ENCODE measurements at places on chromosomes 12 and 14.

DNA sequence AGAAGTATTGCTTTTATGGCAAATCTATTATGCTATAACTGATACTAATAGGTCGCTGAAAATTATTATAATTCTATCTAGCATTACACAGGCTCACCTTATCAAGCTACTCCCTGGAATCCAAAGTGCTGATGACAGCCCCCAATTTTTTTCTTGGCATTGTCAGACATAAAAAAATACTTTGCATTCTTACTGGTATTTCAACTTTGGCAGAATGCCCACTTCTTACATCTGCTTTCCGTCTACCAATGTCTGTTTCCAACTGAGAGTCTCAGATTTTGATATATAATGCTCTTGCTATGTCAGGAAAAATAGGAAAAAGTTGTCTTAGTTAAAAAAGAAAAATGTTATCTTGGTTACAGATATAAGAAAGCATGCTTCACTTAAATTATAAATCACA is 615.4 kb downstream of the C12orf50 start:
- no peak for DNase-seq

DNA sequence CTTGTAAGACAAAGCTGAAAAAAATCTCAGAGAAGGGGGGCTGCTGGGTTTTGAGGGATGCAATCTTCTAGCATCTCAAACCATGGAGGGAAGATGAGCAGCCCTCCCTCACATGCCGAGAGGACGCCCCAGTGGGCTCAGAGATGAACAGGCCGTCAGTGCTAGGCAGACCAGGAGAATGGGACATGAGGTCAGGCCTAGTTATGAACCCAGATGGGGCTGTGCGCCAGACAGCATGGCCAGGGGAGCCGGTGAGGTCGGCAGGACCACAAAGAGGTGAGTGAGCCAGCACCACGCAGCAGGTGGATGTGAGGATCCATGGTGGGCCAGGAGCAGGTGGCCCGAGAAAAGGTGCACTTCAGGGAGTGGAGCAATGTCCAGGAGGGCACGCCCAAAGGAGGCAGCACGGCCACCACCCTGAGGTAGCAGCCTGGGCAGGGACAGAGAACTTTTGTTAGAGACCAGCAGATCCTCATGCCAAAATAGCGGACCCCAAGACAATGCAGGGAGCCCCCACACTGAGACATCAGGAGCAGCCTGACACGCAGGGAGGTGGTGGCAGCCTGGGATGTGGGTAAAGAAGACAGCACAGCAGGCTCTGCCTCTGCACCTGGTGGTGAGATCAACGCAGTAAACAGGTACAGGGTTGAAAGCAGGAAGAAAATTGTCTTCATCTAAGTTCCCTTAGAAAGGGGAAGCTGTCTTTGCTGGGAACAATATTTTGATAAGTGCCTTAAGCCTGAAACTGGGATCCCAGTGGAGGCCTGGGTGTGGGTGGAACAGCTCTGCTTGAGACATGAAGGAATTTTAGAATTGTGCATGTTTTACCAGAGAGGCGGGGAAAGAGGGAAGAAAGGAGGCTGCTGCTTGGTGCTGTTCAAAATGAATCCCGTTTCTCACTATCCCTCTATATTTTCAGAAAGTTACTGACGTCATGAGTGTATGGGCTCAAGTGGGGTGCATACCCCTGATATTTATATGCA is 17.8 kb upstream of the MCRS1 start:
- DNase-seq: no peak

DNA sequence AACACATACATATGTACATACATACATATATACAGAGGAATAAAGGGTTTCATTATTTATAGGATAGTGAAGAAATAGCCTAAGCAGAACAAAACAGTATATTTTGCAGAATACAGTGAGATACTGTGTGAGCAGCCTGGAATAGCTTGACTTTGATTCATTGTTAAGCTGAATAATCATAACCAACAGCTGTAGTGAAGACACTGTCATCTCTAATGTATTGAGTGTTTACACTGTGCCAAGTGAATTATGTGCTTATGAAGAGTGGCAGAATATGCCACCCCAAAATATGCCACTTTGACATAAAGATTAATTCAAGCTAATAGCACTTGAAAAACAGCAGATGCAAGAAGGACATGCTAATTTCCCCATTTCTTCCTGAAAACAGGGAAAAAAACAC is 48.2 kb upstream of the LRFN5 start:
- no peak for DNase-seq

- no peak for DNase-seq
These were observed 338.0 kb downstream of the RMST start for GRCh38 chr12:97800561-97800960.

DNA sequence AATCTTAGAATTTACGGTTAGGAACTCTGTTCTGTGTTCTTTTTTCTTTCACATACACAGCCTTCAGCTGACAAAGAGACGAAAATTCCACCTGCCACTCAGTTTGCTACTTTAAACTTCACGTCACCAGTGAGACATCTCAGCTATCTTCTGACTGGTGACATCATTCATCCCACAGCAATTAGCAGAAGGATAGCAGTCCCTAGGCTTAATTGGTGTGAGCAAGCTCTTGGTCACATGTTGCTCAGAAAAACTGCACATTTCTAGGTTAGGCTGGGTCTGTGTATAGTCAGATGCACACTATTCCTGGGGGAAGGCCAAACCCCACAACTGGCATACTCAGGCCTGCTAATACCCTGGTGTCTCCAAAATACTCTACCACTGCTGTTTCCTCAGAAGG is 23.9 kb downstream of the SLC7A7 start:
- no peak for DNase-seq

DNA sequence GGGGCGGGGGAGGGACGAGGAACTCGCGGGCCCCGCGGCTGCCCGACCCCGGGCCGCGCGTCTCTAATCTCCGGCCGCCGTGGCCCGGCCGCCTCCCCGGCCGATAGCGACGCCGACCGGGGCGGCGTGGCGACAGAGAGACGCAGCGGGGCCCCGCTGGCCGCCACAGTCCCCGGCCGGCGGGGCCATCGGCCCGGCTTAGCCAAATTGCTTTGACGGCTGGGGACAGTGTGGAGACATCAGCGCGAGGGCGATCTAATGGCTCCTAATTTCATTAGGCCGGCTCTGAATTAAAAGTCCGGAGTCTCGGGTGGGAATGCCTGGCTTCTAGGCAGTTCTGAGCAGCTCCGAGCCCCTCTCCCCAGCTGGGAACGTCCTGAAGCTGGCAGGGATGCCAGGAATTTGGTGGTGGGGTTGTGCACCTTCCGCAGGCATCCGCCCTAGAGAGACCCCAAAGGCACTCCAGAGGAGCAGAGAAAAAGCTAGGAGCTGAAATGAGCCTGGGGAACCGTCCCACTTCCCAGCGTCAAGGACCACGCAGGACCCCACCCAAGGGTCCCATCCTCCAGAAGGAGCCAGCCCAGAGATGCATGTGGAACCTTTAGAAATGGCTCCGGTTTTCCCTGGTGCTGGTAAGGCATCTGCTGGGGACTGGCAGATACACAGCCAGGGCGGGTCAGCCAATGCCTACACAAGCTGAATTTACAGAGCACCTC is 9.6 kb downstream of the TBX5 start:
- DNase-seq: no peak

DNA sequence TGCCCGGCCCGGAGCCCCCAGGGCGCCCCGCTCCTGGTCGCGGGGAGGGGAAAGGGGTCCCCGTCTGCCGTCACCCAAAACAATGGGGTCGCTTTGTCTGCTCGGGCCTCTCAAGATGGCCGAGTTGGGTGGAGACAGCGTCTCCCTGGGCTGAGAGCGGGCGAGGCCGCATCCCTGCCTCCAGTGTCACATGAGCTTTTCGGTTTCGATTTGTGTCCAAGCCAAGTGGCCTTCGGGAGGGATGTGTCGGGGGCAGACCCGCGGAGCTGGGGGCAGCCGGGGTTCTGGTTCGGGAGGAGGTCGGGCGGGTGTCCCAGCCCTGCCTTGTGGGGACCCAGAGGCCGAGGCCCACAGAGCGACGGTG is 790 bp downstream of the DYNC1H1 start:
- peak; percentile 66 for DNase-seq

GRCh38 chr12:104450700-104451099 is 6.0 kb upstream of the CHST11 start:
- DNase-seq: no peak

DNA sequence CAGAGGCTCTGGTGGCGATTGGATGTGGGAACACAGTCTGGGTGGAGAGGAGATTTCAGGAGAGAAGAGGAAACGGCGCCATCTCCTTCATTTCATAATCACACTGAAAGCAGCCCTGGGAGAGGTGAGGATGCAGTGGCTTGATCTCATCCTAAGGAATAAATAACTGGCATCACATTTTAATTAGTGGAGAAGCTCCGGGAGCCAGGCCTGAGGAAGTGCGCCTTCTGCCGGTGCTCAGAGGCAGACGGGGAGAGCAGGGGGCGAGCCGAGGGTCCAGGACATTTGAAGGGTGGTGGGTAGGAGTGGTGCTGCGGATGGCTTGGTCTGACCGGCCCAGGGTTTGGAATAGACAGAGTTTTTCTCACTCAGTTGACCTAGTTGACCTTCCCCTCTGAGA is 265.0 kb downstream of the CACNA1C start:
- no peak for DNase-seq

GRCh38 chr12:912466-913235 is 36.8 kb downstream of the RAD52 start:
- no peak for DNase-seq

DNA sequence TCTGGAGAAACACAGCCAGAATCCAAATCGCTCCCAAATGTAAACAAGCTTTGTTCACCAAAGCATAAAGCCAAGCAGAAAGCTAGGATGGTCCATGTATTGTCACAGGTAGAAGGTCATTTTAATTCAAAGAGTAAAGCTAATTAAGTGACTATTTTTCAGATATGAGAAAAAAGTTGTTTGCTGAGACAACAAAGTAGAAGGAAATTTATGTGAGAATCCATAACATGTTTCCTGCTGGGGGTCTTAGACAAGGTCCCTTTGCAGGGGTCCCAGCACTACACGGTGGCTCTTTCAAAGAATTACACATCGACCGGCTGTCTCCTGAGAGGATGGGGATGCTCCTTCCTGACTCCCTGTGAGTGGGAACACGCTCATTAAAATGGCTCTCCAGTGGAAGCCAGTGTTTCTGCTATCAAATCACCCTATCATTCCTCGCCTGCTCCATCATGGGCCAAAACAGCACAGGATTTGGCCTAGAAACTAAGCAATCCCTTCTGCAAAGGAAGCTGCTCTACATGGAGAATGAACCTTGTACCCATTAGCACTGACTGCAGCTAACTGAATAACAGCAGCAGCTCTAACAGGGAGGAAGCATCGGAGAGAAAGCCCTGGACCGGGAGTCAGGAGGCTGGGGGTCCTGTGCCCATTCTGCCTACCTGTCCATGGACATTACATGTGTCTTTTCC is 175.3 kb downstream of the STXBP6 start:
- no peak for DNase-seq

GRCh38 chr14:29895591-29896083 is 32.0 kb downstream of the PRKD1 start:
- no peak for DNase-seq

GRCh38 chr14:26694521-26694920 is 96.7 kb upstream of the NOVA1 start:
- DNase-seq: no peak

- no peak for DNase-seq
These were observed 198.3 kb upstream of the OTX2 start for GRCh38 chr14:57008534-57008933.

- DNase-seq: no peak
These were observed 39.9 kb upstream of the DHRS7 start for GRCh38 chr14:60204843-60205774.

DNA sequence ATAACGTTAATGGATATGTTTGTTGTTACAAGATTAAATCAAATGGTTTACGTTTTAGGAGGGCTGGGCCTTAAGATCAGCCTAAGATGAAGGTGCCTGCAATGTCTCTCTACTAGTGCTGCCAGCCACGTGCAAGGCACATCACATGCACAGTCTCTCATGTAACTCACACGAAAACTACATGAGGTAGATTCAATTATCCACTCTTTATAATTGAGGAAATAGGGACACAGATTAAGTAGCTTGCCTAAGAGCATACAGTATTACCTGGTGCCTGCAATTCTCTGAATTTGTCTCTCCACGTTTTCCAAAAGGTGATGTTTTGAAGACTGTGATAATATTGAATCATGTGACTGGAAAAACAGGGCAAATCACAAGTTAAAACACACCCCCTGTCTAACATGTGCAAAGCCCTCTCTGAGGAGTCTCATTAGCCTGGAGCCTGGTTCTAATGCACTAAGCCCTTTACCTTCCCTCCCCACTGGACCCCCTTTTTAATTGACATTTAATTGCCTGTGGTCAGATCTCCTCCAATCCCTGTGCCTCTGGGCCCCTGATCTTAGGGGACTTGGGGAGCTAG is 14.6 kb upstream of the ATP2A2 start:
- no peak for DNase-seq

DNA sequence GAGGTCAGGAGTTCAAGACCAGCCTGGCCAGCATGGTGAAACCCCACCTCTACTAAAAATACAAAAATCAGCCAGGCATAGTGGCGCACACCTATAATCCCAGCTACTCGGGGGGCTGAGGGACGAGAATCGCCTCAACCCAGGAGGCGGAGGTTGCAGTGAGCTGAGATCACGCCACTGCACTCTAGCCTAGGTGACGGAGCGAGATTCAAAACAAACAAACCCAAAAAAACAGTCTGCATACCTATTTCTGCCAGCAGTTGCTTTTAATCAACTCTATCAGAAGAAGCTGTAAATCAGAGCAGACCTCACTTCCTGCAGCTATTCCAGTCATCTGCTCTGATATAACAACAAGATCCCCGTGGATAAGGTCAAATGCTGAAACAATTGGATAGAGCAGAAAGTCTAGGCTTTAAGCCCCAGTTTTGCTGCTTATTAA is 50.5 kb downstream of the LIMA1 start:
- no peak for DNase-seq

- no peak for DNase-seq
These were observed 43.1 kb upstream of the GNG2 start for GRCh38 chr14:51817326-51817725.

DNA sequence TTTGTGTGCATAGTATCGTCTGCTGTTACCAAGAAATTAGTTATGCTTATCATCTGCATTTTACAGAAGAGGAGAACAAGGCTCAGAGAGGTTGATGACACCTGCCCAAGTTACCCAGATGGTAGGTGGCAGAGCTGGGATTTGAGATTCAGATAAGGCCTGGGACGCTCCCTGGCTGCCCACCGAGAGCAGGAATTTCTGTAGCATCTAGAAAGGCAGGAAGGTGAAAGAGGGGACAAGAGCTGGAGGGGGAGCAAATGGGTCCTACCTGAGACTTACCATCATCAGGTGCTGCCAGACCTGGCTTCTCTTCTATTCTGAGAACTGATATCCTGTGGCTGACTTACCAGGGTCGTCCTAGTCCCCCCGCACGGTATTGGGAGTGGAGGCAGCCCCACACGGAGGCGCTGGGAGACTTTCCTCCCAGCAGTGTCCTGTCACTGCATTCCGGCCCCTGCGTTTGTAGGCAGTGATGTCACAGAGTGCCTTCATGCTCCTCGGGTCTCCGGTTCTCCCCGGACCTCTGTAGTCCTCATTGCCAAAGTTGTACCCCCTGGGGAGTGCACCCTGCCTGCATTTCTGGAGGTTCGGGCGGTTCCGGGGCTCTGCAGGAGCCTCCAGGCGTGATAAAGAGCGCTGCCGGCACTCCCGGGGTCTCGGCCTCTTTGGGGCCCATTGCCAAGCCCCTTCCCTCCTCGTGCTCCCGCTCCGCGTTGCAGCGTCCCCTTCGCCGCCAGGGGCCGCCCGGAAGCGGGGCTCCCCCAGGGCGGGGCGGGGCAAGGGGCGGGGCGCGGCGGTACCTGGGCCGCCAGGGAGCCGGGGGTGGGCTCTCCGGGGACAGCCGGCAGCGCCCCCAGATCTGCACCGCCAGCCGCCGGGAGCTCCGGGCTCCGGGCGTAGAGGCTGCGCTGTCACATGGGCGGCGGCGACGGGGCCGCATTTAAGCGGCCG is at the start of gene CABP1:
Gene CABP1, plus strand, starts transcription at position 856 of the 951 bp plus-strand sequence. Its CDS starts 60 bp downstream, at position 916.
- DNase-seq: peak; percentile 85

Measured in stimulated activated naive CD8-positive, alpha-beta T cell treated with anti-CD3 and anti-CD28 coated beads, Interleukin-15, Interleukin-2, amounts not matched to agents 100 U/mL and 50 U/mL, for 24 hours (primary cell).